ENCODE measurements at places on chromosomes 6 and 20.

DNA sequence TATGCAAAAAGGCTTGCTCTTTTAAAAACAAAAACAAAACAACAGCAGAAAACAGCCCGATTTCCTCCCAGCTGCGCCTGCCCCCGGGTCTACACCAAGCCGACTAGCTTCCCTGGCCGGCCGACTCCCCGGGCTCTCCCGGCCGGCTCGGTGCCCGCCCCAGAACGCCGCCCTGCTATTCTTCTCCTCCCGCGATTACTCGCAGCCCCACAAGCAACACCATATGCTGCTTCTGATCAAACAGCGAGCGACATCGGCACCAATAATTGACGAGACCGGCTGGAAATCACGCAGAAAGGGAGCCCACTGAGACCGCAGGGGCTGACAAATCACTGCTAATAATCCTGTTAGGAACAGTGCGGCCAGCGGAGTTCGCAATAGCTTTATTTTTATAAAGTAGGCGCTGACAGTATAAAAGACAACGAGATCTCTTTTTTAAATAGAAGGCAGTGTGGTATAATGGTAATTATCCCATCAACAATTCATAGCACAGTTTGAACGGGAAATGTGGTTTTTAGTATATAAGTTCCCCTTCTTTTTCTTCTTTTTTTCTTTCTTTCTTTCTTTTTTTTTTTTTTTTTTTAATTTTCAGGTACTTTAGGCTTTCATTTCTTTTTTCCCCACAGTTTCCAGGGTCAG lies 3.3 kb downstream of the SIM1 start:
- peaks cover 93% of the 10 kb centered on the region for H3K27me3 ChIP-seq
- no peak for DNase-seq
- H3K27ac ChIP-seq, result peak overlapping the region; percentile 84
- no peaks in the 10 kb centered on the region for H3K36me3 ChIP-seq
- H3K4me3 ChIP-seq, result peak overlapping the region; percentile 70
- H3K4me1 ChIP-seq, result peaks cover 11% of the 10 kb centered on the region

GRCh38 chr6:25181923-25182322 lies 97.3 kb upstream of the CARMIL1 start:
- H3K27ac ChIP-seq, result no peak overlapping the region
- DNase-seq, result no peak
- peaks cover 17% of the 10 kb centered on the region for H3K27me3 ChIP-seq
- H3K4me3 ChIP-seq, result no peak overlapping the region

DNA sequence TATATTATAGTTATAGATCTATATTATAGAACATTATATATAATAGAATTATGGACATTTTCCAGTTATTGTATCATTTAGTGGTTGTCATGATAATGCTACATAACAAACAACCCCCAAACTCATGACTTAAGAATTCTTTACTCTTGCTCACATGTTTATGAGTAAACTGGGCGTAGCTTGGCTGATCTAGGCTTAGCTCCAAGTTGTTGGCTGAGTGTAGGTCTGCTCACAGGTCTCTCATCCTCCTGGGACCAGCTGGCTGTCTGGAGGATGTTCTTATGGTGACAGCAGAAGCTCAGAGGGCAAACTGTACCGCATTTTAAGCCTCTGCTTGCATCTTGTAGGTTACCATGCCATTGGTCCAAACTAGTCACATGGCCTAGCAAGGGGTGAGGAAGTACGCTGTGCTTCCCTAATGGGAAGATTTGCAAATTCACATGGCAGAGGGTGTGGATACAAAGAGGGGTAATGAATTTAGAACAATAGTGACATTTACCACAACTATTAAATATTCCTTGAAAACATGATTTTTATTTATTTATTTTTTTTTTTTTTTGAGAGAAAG lies 34.2 kb downstream of the ARHGAP40 start:
- no peak for DNase-seq
- no peaks in the 10 kb centered on the region for H3K36me3 ChIP-seq
- no peak overlapping the region for H3K4me3 ChIP-seq
- H3K4me1 ChIP-seq, result peaks cover 2% of the 10 kb centered on the region

DNA sequence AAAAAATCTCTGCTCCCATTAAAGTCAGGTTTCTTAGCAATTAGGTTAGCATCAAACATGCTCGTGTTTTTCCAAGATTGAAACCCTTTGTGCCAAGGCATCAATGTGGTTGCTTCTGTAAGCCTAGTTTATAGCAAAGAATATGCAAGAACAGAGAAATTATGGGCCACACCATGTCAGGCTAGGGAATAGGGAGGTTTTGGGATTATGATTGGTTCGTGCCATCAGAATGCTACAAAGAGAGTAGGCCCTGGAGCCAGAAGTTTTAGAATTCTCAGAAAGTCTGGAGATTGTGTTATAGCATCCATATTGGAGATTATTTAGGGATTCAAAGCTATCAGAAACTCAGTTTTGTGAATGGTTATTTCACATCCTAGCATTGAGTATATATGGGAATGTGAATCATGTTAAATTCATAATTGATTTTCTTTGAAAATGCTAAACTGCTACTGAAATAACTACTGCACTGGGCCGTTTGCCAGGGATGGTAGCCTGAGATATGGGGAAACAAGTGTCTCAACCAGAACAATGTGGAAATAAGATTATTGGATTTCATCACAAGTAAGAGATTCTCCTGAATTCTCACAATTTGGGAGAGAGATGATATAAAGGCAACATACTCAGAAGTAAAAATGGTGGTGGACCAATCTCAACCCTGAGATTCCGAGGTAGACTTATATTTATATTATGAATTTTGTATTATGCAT lies 45.3 kb downstream of the ZNF292 start:
- H3K4me3 ChIP-seq, result no peak overlapping the region
- DNase-seq, result no peak
- no peak overlapping the region for H3K27ac ChIP-seq
- H3K4me1 ChIP-seq, result peaks cover 4% of the 10 kb centered on the region

DNA sequence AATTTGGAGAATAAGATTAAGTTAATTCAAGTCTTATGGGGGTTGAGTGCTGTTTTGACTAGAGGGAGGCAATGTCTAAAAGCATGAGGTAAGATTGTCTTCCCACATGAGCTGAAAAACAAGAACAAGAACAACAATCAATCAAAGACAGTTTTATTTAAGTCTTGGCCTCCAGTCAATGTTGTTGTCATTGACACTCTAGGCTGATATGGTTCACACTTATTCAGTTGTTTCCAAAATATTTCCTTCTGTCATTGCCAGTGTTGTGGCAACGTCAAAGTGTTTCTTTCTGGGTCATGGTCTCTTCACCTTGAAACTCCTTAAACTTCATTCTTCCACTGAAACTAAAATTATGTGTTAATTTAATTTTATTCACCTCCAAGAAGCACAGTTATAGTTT lies 72.4 kb downstream of the GRIK2 start:
- no peak overlapping the region for H3K27ac ChIP-seq
- no peaks in the 10 kb centered on the region for H3K4me1 ChIP-seq
- no peak for DNase-seq
- H3K27me3 ChIP-seq, result no peaks in the 10 kb centered on the region

DNA sequence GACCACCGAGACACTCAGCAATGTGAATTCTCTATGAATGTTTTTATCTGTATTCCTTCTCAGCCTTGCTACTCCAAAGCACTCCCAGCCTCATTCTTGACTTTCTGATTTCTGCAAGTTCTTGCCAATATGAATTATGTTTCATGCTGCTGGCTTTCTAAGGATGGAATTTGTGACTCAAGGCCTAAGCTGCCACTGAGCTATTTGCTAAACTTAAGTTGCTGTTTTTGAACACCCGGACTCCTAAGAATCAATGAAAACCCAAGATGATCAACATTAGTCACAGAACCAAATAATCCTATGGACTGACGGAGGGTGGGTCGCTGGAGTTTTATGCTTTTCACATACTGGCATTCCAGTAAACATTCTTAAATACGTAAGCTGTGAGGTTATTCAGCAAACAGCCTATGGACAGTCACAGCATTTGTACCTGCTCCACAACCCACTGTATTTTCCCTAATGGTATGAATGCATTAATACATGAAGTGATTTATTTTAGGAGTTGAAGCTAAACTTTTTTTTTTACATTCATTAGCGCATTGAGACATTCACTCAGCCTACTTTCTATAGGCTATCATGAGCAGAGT lies 8.2 kb upstream of the PXDC1 start:
- peaks cover 5% of the 10 kb centered on the region for H3K4me1 ChIP-seq
- no peaks in the 10 kb centered on the region for H3K36me3 ChIP-seq
- H3K27ac ChIP-seq, result no peak overlapping the region
- H3K27me3 ChIP-seq, result peaks cover 10% of the 10 kb centered on the region
- DNase-seq, result no peak
- H3K4me3 ChIP-seq, result no peak overlapping the region

- H3K4me1 ChIP-seq, result no peaks in the 10 kb centered on the region
- no peak overlapping the region for H3K4me3 ChIP-seq
- no peaks in the 10 kb centered on the region for H3K27me3 ChIP-seq
- DNase-seq, result no peak
- no peak overlapping the region for H3K27ac ChIP-seq
- H3K36me3 ChIP-seq, result no peaks in the 10 kb centered on the region
Measured at GRCh38 chr6:72832271-72832670, 210.4 kb downstream of the KCNQ5 start.

- no peaks in the 10 kb centered on the region for H3K27me3 ChIP-seq
- peaks cover 2% of the 10 kb centered on the region for H3K36me3 ChIP-seq
- H3K4me3 ChIP-seq, result no peak overlapping the region
- DNase-seq, result no peak
- H3K27ac ChIP-seq, result no peak overlapping the region
- peaks cover 17% of the 10 kb centered on the region for H3K4me1 ChIP-seq
Measured at GRCh38 chr20:8656335-8656734, 412.6 kb upstream of the PLCB4 start.

DNA sequence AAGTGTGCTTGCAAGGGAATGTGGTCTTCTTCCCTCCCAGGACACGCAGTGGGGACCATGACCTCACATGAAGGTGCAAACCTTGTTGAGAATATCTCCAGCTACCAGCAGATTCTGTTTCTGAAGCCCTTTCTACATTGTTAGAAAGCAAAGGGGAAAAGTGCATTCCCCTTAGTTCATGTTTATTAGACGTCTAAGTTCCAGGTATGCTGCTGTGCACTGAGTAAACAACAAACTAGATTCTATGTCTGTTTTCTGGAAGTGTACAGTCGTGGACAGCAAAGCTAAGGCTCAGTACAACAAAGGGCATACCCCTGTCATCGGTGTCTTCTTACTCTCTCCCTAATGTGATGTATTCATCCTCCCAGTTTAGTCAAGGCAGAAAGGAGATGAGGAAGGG lies 178.5 kb downstream of the KIF16B start:
- no peaks in the 10 kb centered on the region for H3K27me3 ChIP-seq
- peaks cover 8% of the 10 kb centered on the region for H3K36me3 ChIP-seq
- H3K4me3 ChIP-seq, result no peak overlapping the region
- H3K27ac ChIP-seq, result no peak overlapping the region
- H3K4me1 ChIP-seq, result peaks cover 6% of the 10 kb centered on the region

DNA sequence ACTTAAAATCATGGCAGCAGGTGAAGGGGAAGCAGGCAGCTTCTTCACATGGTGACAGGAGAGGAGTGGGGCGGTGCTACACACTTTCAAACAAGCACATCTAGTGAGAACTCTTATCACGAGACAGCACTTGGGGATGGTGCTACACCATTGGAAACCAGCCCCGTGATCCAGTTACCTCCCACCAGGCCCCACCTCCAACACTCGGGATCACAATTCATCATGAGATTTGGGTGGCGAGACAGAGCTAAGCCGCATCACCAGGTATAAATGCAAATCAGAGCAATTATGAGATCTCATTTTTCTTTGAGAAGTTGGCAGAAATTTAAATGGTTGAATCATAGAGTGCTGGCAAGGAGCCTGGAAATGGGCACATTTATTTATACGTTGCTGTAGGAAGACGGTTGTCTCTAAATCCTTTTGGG lies 31.4 kb downstream of the IGF2R start:
- H3K4me1 ChIP-seq, result peaks cover 23% of the 10 kb centered on the region
- peaks cover 28% of the 10 kb centered on the region for H3K36me3 ChIP-seq
- no peak overlapping the region for H3K4me3 ChIP-seq
- no peak overlapping the region for H3K27ac ChIP-seq

- no peak overlapping the region for H3K27ac ChIP-seq
- H3K4me1 ChIP-seq, result peaks cover 2% of the 10 kb centered on the region
- H3K36me3 ChIP-seq, result no peaks in the 10 kb centered on the region
- no peaks in the 10 kb centered on the region for H3K27me3 ChIP-seq
- H3K4me3 ChIP-seq, result no peak overlapping the region
- no peak for DNase-seq
Measured at GRCh38 chr6:91782802-91783201, 1195.9 kb upstream of the MAP3K7 start.

DNA sequence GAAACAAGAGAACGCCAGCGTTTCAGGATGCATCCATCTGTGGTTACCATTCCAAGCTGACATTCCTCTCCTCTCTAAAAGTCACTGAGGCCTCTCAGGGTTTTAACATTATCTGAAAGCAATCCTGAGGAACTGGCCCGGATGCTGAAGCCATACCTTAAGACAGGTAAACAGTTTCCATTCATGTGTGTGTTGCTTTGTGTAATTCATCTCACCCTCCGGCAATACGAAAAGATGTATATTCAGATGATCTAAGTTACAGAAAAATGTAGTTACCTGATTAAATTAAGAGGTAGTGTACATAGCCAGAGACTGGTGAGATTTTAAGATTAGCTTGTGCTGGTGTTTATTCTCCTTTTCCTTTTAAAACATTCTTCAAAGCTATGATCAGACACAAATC lies 68.4 kb upstream of the BACH2 start:
- DNase-seq, result no peak
- H3K36me3 ChIP-seq, result peaks cover 1% of the 10 kb centered on the region
- H3K27ac ChIP-seq, result no peak overlapping the region
- peaks cover 8% of the 10 kb centered on the region for H3K27me3 ChIP-seq
- H3K4me3 ChIP-seq, result no peak overlapping the region
- peaks cover 8% of the 10 kb centered on the region for H3K4me1 ChIP-seq

DNA sequence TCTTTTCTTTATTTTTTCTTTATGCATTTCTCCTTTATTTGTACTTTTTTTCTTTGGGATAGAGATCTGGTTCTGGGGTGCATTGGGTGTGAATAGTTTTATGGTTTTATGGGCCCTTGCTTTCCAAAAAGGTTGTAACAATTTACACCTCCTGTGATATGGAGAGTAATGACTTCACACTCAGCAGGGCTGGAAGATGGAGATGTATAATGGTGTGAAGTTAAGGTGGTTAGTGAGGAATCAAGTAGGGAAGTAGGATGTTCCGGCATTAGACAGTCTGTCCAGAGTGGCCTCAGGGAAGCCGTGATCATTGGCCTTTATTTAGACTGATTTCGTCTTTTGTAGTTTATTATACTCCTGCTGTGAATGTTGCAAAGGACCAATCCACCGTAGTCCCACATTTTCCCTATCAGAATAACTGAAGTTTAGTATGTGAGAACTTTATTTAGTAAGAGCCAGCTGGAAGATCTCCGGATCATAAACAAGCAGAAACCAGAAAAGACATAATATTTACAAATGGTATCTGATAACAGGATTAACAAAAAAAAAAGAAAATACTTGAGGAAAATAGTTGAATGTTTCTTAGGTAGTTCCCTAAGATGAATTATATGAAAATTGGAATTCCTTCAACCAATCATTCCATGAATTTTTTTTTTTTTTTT lies 255.5 kb downstream of the TBC1D7 start:
- peaks cover 4% of the 10 kb centered on the region for H3K4me1 ChIP-seq
- H3K36me3 ChIP-seq, result no peaks in the 10 kb centered on the region
- no peak overlapping the region for H3K4me3 ChIP-seq
- H3K27ac ChIP-seq, result no peak overlapping the region
- no peak for DNase-seq

GRCh38 chr6:41967312-41968287 lies 26.0 kb upstream of the CCND3 start:
- H3K36me3 ChIP-seq, result no peaks in the 10 kb centered on the region
- no peak overlapping the region for H3K27ac ChIP-seq
- peaks cover 11% of the 10 kb centered on the region for H3K4me1 ChIP-seq
- DNase-seq, result no peak
